ENCODE measurements at places on chromosomes 2 and 18.

GRCh38 chr2:72973566-72974435 is 56.5 kb downstream of the EMX1 start:
- peak; percentile 75 for DNase-seq

DNA sequence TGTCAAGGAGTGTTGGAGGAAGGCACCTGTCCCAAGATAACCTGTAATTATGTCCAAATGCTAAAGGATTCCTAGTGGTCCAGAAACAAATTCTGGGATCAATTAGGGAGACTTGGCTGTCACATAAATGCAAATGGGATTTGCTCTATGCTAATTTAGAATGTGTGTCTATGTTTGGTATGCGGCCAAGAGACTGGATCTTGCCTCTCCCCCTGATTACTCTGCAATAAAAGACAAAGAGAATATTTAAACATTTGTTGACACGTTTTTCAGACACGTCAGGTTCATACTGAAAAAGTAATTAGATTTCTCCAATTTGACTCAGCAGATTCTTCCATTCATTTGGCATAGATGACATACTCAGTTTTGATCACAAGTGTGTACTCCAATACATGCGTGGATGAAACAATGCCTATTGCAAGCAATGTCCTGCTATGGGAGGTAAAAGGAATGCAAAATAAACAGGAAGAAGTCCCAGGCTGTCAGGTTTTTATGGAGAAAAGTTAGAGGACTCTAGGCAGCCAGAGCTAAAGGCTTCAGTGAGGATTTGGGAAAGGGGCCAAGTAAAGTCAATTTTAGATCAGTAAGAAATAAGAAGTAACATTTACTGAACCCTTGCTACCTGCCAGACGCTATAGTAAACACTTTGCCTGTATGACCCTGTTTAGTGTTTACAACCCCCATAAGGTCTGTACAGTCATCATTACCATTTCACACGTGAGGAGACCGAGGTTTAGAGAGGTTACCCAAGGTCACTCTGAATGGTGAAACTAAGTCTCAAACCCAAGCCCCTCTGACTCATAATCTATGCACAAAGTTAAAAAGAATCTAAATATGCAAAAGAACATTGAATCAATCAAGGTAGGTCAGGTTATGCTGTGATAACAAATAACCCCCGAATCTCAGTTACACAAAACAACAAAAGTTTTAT is 7.8 kb downstream of the ANTXR1 start:
- DNase-seq = no peak

DNA sequence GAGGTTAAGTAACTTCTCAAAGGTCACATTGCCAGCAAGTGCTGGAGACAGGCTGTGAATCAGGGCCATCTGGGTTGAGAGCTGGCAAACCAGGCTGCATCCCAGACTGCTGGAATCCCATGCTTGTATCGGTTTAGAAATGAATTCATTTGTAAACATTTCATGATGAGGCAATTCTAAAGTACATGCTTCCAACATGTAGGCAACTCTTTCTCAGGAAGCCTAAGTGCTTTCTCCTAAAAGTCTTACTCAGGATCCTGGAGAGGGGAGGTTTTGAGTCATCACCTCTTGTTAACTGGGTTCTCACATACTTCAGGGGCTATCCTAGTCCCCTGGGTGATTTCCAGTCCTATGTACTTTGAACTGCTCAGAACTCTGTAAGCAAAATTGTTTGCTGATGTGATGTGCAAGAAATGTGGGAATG is 416.5 kb downstream of the MEIS1 start:
- no peak for DNase-seq

DNA sequence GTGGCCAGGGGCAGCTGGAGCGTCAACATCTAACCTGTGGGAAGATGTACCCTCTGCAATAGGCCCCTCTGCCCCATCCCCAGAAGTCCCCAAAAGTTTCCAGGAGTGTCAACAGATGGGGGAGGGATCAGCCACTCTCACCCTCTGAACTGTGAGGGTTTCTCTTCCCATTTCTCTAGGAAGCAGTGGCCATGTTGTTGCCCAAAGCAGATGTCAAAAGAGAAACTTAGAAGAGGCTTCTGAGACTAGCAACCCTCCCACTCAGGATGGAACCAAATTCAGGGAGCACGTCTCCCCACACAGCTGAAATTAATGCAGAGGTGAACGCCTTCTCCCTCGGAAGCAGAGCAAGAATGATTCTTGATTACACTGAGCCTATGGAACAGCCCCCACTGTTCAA is 70.3 kb downstream of the ARL4C start:
- DNase-seq = peak; percentile 45

DNA sequence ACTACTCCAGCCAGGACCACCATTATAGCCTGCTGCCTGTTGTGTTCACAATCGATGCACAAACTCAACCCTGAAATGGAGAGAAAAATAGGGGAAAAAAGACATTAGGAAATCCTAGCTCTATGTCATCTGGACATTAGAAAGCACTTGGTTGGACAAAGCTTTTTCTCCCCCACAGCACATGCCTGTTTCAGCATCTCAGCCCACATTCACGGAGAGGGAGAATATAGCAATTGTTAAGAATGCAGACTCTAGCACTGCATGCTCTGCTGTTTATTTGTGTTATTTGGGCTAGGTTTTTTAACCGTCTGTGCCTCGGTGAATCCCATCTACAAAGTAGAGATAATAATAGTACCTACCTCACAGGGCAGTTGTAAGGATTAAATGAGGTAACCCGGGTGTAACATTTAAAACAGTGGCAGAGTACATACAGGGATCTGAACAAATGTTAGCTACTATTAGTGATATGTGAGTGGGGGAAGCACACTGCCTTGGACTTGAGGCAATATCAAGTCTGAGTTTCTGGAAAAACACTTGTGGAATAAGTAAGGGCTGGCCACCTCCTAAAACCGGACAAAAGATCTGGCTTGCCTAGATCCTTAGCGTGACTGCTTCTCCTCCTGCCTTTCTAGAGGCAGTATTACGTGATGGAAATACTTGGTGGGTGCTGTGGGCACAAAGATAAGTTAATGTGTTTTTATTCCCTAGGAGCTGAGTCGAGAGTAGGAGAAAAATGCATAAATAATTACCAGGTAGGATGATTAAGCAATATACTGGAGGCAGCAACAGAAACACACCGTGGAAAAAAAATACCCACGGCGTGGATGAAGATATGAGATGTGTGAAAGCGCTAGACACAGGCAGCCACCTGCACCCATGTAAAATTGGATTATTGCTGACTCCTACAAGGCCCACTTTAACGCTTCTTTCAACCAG is 1.0 kb upstream of the PPP1CB start:
- peak; percentile 39 for DNase-seq

- no peak for DNase-seq
These were observed 214.7 kb downstream of the SEPTIN10 start for GRCh38 chr2:109399066-109399465.

DNA sequence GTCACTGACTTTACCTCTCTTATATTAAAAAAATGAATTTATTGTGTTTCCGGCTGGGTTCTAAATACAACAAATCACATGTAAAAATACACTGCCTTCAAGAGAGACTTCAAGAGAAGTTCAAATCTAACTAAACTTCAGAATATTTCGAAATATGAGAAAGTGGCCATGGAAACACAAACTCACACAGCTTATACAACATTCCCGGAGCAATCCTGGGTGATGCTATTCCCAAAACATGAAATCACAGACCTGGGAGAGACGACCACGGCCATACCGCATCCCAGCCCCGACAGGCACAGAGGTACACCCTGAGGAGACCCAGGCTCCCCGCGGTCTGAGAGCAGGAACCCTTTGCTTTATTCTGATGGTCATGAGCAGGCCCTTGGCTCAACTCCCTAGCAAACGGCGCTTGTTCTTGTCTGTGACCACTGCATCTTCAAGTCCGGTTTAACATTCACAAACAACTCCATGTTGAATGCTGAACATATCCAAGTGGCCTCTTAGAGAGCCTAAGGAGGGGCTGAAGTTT is 185.4 kb upstream of the REV1 start:
- DNase-seq = no peak

Data from OCI-LY7 (cell line).